NCI-H2029 treated with DMSO at 0.1 percent for 48 hours (cell line): ENCODE measurements at places on chromosomes 11 and 22.

DNA sequence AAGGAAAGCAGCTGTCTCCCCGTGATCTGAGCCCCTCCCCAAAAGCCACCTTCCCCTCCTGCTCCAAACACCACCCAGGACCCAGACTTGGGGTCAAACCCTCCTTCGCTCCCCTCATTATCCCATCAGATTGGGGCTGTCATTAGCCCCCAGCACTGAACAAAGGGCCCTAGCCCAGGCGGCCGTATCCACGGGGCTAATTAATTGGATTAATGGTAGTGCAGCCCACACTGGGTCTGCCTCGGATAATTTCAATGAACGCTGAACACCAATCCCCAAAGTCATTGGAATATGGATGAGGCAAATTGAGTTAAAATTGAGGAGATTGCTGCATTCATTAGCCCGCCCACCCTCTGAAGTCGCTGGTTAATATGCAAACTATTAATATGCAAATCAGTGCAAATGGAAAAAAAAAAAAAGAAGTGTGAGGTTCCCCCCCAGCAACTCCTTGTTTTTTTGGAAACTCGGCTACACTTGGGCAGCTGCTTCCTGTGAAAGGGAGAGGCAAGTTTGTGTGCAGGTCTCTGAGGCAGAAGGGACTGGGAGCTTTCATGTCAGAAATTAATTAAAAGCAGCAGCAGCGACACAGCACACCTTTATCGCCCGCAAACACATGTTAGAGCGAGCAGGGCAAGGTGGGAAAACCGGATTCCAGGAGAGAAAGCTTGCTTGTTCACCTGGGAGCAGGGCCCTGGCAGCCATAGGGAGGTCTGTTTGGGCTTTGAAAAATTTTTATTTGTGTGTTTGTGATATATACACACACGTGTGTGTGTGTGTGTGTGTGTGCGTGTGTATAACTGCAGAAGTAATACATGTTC is 517.8 kb downstream of the MIAT start:
- no peak for DNase-seq

DNA sequence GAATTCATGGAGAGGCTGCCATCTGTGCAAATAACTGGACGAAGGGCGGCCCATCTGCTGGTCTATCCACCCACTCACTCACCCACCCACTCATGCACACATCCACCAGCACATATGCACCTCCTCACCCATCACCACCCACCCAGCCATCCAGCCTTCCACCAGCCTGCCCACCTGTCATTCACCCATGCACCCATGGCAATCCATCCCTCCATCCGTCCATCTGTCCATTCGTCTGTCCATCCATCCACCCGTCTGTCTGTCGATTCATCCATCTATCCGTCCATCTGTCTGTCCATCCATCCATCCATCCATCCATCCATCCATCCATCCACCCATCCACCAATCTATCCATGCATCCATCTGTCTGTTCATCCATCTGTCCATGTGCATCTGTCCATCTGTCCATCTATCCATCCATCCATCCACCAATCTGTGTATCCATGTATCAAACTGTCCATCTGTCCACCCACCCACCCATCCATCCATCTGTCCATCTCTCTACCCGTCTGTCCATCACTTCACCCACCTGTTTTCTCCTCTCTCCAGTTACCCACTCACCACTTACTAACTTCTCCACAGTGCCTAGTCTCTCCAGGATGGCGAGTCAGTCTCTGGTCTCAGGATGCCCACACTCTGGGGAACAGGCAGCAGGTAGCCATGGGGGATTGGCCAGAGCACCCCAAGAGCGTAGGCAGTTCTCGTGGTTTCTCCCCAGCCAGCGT is 8.9 kb downstream of the TRPM5 start:
- DNase-seq: no peak

DNA sequence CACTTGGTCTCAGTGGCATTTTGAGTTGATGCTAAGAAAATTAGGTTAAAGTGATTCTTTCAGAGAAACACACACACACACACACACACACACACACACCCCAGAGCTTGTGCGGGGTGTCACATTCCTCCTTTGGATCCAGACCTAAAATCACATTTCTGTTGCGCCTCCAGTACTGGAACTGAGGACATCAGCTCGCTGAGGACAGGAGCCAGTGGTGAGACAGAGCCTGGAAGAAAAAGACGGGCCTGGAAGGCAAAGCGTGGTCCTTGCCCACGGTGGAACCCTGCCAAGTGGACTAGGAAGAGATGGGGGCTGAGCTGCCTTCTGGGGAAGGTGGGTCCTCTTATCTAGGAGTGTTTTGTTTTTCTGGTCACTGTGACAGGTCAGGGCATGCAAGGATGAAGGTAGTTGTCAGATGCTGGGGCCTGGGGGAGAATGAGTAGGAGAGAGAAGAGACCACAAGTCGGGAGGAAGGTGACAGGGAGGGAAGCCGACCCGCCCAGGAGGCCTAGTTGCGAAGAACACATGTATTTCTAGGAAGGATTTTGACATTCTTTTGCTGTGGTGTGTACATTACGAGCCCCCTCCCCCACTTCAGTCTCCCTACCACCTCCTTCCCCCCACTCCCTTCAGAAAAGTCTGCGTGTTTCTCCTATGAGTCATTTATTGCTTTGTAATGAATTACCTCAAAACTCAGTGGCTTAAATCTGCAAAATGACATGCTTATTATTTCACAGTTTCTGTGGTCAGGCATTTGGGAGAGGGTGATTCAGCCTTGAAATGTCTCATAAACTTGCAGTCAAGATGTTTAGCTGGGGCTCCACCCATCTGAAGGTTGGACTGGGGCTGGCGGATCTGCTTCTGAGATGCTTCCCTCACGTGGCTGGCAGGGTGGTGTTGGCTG is 4.8 kb upstream of the ELFN2 start:
- DNase-seq: no peak

GRCh38 chr22:30000566-30000965 is 79.7 kb upstream of the HORMAD2 start:
- no peak for DNase-seq

GRCh38 chr11:94283678-94284077 is 20.7 kb upstream of the IZUMO1R start:
- DNase-seq: no peak

DNA sequence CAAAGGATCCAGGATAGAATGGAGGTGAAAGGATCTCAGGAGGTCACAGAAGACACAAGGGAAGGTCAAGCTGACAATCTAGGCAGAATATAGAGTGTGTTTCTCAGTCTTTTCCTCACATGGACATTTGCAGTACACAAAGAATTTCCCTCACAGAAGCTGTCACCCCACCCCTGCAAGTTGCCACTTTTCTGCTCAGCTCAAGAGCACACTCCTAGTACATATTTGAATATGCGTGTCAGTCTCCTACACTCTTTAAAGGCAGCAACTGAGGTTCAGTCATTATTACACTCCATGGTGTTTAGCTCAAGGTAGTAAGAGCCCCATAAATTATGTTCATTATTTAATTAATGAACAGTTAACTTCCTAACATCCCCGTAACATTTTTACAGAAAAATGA is 59.1 kb downstream of the ETS1 start:
- no peak for DNase-seq

DNA sequence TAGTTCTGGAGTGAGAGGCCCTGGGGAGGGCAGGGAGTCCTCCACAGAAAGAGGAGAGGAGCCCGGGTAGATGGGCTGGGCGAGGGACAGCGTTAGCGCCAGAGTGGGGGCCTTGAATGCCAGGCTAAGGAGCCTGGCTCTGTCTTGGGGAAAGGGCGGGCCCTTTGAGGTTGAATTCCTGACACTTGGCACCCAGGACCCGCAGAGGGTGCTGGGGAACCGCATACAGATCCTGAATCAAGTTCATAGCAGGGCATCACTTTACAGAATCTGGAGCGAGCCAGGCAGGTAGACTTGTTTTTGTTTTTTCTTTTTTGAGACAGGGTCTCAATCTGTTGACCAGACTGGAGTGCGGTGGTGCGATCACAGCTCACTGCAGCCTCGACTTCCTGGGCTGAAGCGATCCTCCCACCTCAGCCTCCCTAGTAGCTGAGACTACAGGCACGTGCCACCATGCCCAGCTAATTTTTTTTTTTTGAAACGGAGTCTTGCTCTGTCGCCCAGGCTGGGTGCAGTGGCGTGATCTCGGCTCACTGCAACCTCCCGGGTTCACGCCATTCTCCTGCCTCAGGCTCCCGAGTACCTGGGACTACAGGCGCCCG is 6.1 kb downstream of the CARNS1 start:
- no peak for DNase-seq
